ENCODE measurements at places on chromosomes 3 and 15. TPM values are rescaled to one million over a fixed set of nuclear protein-coding genes. Genes with fewer than 3 reads are reported as not detected.

Gene GPR171
- not detected for total RNA-seq

- peak; percentile 70 for DNase-seq
Observed at GRCh38 chr3:123138839-123139444, 62.8 kb upstream of the SEC22A start.

DNA sequence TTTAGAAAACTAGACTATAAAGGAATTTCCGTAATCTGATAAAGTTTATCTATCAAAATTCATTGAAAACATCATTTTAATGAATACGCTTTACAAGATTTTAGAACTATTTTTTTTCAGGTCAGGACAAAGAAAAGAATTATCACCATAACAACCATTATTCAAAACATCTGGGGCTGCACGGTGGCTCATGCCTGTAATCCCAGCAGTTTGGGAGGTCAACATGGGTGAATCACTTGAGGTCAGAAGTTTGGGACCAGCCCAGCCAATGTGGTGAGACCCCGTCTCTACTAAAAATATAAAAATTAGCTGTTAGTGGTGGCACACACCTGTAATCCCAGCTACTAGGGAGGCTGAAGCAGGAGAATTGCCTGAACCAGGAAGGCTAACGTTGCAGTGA lies 260.4 kb downstream of the WNT5A start:
- no peak for DNase-seq

- no peak for DNase-seq
Observed at GRCh38 chr3:123344175-123344906, 104.5 kb downstream of the ADCY5 start.

Gene SLC9C1
- 3.2 TPM for total RNA-seq

- DNase-seq: no peak
Observed at GRCh38 chr15:92101708-92102394, 248.3 kb downstream of the SLCO3A1 start.

- DNase-seq: no peak
Observed at GRCh38 chr3:42988566-42988965, 9.5 kb downstream of the GASK1A start.

DNA sequence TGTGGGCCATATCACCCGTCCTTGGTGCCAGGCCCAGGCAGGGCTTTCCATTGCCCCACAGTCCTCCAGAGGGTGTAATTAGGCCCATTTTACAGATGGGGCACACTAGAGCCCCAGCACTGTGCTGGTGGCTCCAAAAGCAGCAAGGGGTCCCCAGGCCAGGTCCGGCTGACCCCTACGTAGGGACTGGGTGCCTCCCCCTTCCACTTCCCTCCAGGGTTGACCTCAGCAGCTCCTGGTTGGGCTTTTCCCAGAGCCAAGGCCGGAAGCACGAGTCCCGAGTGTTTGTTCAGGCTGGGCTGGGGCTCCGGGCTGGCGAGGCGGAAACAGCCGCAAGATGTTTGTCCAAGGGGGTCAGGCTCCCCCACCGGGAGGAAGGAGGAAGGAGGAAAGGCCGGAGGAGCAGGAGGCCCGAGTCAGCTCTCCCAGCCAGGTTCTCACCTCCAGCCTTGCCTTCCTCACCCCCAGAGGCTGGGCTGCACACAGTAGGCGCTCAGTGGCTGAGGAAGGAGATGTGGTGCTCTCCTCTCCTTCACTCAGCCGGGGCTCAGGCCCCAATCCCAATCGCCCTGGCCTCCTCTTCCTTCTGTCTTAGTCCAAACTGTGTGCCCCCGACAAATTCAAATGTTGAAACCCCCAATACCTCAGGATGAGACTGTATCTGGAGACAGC lies 17.1 kb upstream of the PLXND1 start:
- DNase-seq: no peak

- DNase-seq: no peak
Observed at GRCh38 chr3:4827767-4828166, 151.5 kb upstream of the BHLHE40 start.

Gene SPTSSB
- 4.4 TPM for total RNA-seq

Gene LEO1
- total RNA-seq: 34.3 TPM

Gene TLR9
- total RNA-seq: not detected

- peak; percentile 17 for DNase-seq
Observed at GRCh38 chr3:197748597-197749314, 927 bp upstream of the FYTTD1 start.

DNA sequence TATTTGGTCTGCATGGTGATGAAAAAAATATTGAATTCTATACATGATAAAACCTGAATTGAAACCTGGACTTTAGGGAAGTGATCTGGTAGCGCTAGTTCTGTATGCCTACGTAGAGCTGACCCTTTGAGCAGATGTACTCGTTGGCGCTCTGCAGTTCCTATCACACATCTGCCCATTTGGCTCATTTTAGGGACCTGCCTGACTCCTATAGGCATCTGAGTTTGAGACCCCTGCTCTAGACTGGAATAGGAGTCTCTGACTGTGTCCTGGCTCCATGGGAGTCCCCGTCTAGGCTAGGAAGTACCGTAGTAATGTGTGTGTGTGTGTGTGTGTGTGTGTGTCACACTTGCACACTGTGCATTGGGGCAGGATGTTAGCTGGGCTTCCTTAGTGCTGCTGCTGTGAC lies 21.2 kb downstream of the STARD5 start:
- no peak for DNase-seq

DNA sequence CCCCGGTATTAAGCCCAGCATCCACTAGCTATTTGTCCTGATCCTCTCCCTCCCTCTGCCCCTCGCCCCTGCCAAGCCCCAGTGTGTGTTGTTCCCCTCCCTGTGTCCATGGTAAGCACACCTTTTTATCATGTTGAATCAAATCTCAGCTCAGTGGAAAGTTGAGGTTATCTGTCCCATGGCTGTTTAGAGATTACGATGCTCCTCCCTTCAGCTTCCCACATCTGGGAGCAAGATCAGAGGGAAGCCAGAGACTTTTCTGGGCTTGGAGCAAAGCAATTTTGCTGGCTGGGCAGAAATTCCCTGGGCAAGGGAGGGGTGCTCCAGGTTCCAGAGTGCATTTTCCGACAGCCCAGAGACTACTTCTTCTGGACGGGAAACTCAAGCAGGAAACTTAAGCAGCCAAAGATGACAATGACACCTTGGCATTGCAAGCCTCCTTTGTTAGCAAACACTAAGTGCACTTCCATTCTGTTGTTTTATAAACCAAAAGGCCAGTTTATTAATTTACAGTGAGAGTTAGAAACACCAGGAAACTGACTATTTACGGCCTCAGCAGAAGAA lies 104.5 kb downstream of the MESD start:
- DNase-seq: no peak

Gene KNG1
- not detected for total RNA-seq

- peak; percentile 99 for DNase-seq
Observed at GRCh38 chr3:179347345-179348194, at the start of gene MFN1. TSS of gene MFN1 (plus strand) at chr3:179347709. CDS start at chr3:179348852, 1,143 bp downstream.

- DNase-seq: peak; percentile 68
Observed at GRCh38 chr3:71725271-71725991, at the start of gene EIF4E3. TSS of gene EIF4E3 (minus strand) at chr3:71725402. CDS start at chr3:71725367, 35 bp downstream.

- DNase-seq: no peak
Observed at GRCh38 chr15:99680276-99680675, 53.0 kb downstream of the LYSMD4 start.

DNA sequence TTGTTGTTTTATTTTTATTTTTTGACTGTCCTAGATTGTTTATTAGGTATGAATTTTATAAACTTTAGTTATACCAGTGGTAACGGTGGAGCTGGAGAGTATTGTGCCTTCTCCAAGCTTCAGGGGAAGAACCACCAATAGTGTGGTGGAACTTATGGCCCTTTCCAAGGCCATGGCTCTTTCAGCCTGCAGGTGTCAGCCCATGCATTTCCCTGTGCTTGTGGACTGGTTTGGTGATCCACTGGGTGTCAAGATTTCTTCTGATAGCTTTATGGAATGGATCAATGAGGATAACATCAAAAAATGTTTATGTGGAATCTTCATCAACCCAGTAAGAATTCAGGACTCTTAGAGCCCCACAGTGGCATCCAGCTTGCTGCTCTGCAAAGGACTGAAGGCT lies 19.2 kb upstream of the SCAMP5 start:
- DNase-seq: no peak

DNA sequence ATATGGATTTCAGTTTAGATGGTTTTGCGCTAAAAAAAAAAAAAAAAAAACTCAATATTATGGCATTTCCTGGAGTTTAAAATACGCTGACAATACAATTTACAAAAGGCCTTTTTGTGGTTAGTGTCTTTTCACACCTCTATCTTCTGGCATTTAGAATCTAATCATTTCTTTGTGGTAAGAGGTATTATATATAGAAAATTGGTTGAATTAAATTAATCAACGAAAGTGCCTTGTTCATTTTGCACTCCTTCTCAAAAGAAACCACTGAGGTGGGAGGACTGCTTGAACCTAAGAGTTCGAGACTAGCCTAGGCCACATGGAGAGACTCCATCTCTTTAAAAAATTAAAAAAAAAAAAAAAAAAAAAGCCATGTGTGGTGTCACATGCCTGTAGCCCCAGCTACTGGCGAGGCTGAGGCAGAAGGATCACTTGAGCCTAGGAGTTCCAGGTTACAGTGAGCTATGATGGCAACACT lies 90.0 kb upstream of the ICE2 start:
- no peak for DNase-seq

DNA sequence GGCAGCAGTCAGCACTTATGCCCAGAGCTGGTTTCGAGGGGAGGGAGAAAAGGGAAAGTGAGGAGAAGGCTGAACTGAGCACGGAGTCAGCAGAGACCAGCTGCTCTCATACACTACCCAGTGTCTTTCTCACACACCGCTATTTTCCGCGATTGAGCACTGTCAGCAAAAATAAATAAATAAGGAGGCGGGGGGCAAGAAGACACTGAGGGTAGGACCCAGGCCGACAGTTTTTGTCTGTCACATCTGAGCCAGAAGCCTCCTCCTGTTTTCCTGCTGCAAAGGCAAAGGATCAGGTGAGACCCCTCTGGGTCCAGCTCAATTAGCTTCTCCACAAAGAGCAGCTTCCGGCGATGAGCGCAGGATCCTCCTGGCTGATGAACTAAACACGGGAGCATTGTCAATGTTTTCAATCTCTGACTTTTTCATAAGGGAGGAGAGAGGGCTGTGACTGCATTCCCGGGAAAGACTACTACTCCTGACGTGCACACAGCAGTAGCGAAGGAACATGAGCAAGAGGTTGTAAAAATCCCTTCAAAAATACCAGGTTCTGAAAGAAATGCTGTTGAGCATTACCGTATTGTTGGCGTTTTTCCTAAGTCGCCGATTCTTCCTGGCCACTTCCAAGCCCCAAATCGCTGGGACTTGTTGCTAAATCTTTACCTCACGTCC lies 1.3 kb downstream of the FRMD5 start:
- peak; percentile 13 for DNase-seq

Gene GOLGA6B
- total RNA-seq: 0.21 TPM

DNA sequence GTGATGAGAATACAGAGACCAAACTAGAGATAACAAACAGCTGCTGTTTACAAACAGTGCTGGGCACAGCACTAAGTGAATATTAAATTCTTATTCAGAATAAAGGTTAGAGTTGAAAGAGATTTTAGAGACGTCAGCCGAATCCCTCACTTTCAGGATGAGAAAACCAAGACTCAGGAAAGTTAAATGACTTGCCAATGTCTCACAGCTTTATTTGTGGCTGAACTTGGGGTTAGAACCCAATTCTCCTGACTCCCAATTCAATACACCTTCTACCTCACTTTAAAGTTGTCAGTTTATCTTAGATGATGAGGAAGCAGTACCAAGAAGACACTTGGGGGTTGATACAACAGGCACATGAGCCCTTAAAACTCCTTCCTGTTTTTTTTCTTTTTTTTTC lies 180.9 kb downstream of the GAP43 start:
- no peak for DNase-seq

Gene SLC7A14
- 0.10 TPM for total RNA-seq

Gene C15orf62
- total RNA-seq: 0.51 TPM

DNA sequence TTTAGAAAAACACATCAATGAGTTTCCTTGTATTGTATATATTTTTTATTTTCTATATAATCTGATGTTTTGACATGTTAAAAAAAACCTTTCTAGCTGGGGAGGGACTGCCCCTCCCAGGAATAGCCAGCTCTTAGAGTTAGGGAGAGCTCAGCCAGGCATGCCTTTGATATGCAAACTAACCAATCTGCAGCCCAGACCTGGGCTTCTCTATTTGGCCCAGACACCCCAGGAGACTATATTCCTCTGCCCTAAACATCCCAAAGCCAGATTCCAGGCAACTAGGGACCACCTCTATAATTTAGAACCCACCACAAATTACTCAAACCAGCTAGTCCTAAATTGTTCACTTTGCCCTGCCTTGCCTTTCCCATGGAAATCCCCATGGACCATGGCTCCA lies 390.9 kb upstream of the ADAMTS9 start:
- no peak for DNase-seq

Gene TRH
- total RNA-seq: 0.62 TPM

DNA sequence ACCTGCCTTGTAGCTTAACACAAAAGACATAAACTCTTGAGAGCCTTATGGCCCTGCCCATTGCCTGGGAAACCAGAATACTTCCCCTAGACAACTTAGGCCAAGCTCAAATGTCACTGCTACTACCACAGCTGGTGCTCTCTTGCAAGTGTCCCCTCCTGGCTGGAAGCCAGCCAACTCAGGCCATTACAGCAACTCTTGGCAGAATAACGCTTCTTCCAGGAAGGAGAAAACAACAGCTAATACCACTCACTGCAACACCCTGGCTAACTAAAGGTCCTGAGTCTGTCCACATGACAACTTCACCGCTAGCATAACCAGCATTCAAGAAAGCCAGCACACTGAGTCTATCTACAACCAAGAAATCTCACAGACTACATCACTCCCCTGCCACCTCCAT lies 5.1 kb upstream of the B4GALT4 start:
- DNase-seq: peak; percentile 77

Gene ZNF80
- total RNA-seq: not detected

- peak; percentile 49 for DNase-seq
Observed at GRCh38 chr15:74213858-74214284, 11.3 kb upstream of the STRA6 start.

DNA sequence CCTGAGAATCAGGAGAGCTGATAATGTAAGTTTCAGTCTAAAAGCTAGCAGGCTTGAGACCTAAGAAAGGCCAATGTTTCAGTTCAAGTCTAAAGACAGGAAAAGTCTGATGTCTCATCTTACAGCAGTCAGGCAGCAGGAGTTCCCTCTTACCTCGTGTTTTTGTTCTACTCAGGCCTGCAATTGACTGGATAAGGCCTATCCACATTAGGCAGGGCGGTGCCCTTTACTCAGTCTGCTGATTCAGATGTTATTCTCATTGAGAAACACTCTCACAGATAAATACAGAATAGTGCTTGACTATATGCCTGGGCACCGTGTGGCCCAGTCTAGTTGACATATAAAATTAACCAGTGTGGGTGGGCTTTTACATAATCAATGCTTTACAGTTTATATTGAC lies 122.4 kb downstream of the NR1D2 start:
- DNase-seq: no peak

Measured in tongue (tissue), 3 donors.